ENCODE measurements at places on chromosomes 1 and 21.

DNA sequence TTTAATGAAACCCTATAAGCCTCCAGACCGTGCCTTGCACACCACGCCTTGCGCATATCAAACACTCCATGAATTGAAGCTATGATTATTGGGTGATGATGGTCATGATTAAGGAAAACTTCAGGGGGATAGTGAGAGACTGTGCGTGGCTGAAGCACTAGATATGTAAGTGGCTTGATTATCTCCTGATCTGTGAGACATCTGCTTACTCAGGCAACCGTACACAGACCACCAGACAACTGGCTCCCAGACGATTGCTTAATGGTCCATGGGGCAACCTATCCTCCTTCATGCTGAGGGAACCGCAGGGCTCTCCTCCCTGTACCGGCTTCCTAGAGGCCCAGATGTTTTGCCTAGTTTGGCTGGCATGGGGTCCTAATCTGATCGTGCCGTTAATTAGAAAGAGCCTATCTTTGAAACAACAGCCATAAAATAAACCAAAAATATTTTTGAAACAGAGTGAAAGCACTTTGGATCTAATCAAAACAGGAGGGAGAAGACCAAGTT, 51.6 kb downstream of the IRF2BP2 start:
- no peak for DNase-seq

GRCh38 chr1:226706684-226707083, 32.4 kb downstream of the ITPKB start:
- DNase-seq: no peak

GRCh38 chr1:233512538-233512937, 101.4 kb upstream of the KCNK1 start:
- no peak for DNase-seq

DNA sequence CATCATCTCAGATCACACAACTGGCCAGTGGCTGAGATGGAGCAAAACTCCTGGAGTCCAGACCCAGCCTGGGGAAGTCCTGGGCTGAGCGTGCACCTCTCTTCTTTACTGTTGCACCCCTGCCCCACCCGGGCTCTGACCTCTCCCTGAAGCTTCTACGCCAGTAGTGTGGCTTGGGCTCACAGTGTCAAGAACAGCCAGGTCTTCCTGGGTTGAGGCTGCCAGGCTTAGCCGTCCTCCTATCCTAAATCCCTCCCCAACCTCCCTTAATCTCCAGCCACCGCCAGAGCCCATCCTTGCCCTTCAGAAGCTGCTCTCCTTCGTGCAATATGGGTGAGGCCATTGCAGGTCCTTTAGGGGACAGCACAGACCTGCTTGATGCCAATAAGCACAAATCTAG, 399.2 kb upstream of the VAMP3 start:
- DNase-seq: no peak

DNA sequence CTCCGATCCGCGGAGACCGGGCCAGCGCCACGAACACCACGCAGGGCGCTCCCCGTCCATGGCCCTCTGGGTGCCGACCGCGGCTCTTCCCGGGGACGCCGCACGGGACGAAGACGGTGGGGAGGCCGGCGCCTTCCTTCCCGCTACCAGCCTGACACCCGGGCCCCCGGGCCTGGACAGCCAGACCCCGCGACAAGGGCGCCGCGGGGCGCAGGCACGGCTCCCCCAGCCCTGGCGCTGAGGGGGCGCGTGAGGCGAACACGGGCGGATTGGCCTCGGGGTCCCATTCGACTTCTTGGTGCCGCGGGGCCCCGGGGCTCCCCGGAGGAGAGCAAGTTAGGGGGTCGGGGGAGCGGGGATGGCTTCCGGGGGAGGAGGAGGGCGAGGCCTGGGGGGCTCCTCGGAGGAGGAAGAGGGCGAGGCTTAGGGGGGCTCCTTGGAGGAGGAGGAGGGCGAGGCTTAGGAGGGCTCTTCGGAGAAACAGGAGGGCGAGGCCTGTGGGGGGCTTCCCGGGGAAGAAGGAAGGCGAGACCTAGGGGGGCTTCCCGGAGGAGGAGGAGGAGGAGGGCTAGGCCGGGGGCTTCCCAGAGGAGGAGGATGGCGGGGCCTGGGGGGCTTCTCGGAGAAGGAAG, 537 bp upstream of the KLHL17 start:
- DNase-seq: no peak

DNA sequence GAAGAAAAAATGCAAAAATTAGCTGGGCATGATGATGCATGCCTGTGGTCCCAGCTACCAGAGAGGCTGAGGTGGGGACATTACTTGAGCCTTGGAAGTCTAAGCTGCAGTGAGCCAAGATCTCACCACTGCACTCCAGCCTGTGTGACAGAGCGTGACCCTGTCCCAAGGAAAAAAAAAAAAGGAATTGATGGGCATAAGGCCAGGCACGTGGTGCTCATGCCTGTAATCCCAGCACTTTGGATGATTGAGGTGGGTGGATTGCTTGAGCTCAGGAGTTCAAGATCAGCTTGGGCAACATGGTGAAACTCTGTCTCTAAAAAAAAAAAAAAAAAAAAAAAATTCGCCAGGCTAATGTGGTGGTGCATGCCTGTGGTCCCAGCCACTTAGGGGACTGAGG, 55.8 kb upstream of the ATP2B4 start:
- no peak for DNase-seq

DNA sequence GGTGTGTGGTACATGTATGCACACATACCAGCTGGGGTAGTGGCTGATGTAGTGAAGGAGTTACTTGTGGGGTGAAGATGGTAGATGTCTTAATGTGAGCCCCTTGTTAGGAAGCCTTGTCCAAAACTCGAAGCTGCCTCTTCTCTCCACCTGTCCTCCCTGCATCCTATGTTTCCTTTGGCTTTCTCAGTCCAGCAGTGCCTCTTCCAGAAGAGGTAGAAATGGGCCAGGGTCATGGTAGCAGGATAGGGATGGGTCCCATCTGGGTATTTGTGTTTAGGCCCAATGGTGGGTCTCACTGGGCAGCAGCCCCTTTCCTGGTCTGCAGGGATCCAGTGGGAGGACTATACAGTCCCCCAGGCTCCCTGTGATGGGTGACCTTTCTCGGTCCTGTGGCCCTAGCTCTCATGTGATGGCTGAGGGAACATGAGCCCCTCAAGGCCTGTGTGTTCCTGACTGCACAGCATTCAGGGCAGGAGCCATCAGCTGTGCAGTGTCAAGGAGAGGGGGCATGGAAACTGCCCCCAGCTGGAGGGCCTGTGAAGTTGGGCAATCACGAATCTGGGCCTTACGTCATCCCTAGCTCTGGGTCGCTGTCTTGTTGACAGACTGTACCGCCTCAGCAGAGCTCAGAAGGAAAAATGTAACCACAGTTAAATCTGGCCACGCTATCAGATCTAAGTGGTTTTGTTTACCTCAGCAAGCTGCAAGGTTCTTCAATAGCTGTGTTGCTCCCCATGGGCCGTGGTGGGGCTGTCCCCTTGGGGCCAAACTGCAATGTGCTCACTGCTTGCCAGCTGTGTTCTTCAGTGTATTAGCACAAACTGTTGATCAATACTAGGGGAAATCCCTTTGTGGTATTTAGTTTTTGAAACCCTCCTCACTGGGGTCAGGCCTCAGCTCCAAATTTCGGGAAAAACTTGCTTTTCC, 82.7 kb downstream of the NOS1AP start:
- no peak for DNase-seq

DNA sequence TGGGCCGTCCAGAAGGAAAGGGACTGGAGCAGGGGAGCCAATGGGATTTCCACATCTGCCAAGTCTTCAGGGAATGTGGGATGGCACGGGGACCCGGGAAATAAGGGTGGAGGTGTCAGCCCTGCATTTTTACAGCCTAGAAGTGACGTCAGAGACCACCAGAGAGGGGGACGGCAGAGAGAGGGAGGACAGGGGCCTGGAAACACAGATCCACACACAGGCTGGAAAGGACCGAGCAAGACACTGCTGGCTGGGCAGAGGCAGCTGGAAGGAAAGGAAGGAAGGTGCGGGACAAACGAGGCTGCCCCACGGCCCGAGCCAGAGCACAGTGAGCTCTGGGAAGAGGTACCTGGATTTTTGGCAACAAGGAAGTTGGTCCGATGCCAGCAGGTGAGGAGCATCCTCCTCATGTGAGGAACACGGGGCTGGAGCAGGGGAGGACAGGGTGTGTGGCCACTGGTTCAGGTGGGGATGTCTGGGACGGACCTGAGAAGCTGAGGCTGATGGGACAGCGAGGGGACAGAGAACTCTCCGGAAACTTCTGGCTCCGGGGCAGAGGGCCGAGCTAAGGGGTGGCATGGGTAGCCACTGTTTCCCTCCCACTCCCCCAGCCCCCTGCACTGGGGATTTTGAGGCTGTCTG, 138.3 kb downstream of the PGBD5 start:
- DNase-seq: no peak

GRCh38 chr1:245946905-245947304, 560.2 kb downstream of the SMYD3 start:
- no peak for DNase-seq

- DNase-seq: no peak
Observed at GRCh38 chr1:240967070-240967724, 355.2 kb upstream of the GREM2 start.

GRCh38 chr1:147648933-147649332, 21.4 kb downstream of the ACP6 start:
- no peak for DNase-seq

DNA sequence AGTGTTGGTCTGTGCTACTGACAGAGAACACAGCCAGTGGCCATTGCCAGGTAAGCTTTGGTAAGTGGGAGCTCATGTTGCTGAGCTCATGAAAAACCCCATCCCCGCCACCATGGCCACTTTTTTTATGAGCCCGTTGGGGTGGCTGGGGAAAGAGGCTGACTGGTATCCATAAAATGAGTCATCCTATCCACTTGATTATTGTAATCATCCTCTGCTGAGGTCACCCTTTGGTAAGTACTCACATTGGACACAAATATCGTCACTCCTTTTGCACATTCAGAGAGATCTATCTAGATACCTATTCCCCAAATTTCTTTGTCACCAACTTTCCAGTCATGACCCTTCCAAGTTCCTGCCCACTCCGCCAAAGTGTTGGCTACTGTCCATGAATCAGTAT, 22.0 kb downstream of the SLAMF7 start:
- DNase-seq: no peak

DNA sequence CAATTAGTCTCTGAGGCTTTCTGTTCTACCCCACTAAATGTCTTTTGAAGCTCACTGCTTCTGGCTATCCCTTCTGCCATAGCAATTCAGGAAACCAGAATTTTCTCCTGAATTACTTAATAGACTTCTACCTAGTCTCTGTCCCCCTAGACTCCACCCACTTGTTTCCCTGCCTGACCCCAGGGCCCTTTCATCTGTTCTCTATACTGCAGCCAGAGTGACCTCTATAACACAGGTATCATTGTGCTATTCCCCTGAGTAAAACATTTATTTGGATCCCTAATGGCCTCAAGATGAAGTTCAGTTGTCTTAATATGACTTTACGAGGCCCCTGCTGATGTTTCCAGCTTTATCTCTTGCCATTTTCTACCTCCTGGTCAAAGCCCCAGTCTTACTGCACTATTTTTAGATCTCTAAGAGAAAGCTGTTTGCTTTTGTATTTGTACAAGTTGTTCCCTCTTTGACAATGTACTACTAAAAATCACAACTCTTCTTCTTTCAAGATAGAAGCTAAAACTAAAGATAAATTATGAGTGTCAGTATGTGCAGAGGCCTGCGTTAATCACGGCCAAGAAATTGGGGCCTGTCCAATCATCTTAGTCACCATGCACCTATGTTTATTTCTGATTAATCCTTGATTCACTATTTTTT, 54.5 kb downstream of the ATP1B1 start:
- DNase-seq: no peak

- DNase-seq: no peak
Observed at GRCh38 chr1:68175621-68176398, 56.5 kb downstream of the WLS start.

- no peak for DNase-seq
Observed at GRCh38 chr1:228445843-228446650, 29.4 kb upstream of the TRIM17 start.

GRCh38 chr1:242525360-242525722, 844 bp upstream of the PLD5 start:
- DNase-seq: no peak

DNA sequence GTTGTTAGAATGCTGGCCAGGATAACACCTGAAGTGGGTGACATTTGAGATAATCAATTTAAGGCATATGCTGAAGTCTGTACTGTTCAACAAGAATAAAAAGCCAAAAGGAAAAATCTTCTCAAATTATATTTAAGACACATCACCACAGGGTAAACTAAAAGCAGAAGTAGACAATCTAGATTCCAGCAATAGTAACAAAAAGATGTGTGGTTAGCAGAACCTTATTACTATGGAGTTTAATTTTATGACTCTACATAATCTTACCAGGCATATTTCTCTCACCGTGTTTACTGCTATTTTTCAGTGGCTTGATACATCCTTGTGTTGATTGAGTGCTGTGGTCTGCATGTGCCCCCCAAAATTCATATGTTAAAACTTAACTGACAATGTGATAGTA, 300.4 kb upstream of the ZP4 start:
- DNase-seq: no peak

- DNase-seq: no peak
Observed at GRCh38 chr1:44460107-44460882, 55.2 kb downstream of the RNF220 start.

DNA sequence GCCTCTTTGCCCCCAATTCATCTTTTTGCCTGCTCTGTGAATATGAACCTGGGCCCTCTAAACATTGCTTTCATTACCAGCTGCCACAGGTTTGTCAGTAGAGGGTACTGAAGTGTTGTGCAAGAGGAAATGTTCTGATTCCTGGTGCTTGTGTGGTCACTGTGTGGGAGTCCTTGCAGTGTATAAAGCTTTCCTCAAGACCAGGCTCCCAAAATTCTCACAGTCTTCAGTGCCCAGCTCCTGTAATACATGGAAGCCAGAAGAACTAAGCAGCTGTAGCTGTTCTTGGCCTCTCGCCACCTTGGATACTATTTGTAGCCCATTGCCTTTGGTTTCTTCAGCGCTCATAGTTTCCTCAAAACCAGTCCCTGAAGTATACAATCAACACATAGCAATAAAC, 1046.2 kb downstream of the BRINP3 start:
- DNase-seq: no peak

DNA sequence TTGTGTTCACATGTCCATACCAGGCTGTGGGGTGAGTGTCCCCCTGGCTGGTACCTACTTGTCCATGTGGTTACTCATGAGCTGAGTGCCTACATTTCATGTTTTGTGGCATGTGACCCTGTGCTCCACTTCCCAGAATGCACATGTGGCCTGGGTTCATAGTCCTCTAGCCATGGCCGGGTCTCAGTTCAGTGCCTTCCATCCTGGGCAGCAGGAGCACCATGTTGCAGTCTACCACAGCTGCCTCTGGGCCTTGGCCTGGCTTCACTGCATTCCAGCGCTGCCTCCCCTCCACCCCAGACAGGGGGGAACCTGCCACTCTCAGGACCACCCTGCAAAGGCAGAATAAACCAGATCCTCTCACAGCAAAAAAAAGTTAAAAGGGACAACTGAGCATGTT, 5.5 kb downstream of the CEPT1 start:
- DNase-seq: no peak

GRCh38 chr1:185645162-185645640, 89.0 kb upstream of the HMCN1 start:
- DNase-seq: no peak

- no peak for DNase-seq
Observed at GRCh38 chr1:186772228-186772627, 56.5 kb upstream of the PLA2G4A start.

- DNase-seq: no peak
Observed at GRCh38 chr1:59057211-59057694, 239.6 kb upstream of the FGGY start.

GRCh38 chr1:19676438-19676922, 11.8 kb downstream of the HTR6 start:
- no peak for DNase-seq

All from SW 1271 (cell line).